CD4-positive, alpha-beta T cell treated with Interleukin-17A for 1 hour (primary cell): ENCODE measurements at places on chromosomes 1 and 21.

DNA sequence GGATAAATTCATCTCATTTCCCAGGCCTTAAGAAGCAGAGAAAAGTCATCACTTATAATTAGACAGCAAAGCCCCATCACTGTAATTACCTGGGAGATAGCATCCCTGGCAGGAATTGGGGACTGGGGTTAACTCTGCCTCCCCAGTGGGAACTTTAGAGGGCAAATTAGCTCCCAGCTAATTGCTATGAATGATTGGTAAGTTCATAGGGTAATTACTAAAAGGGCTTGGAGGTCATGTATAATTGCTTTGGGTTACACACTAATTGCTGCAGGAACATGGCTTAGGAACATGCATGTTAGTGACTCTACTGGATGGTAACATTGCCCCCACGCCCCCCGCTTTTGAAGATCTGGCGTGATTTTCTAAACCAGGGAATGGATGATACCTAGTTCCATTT, 64.8 kb downstream of the UBE2T start:
- no peak for DNase-seq

DNA sequence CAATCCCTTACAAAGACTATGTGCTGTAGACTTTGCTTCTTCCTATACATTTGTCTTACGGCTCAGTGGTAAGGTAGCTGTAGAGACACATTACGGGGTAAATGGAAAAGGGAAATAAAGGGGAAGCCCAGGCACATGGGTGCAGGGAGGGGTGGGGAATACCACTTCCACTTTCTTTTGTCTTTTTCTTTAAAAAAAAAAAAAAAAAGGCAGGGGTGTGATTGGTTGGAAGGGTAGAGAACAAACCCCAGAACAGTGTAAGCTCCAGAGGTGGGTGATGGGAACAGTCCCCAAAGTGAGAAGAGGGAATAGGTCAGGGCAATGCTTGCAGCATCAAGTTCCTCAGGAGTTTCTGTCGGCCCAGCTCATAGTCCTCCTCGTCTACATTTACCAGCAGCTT, 3.9 kb downstream of the NIT1 start:
- DNase-seq = no peak

DNA sequence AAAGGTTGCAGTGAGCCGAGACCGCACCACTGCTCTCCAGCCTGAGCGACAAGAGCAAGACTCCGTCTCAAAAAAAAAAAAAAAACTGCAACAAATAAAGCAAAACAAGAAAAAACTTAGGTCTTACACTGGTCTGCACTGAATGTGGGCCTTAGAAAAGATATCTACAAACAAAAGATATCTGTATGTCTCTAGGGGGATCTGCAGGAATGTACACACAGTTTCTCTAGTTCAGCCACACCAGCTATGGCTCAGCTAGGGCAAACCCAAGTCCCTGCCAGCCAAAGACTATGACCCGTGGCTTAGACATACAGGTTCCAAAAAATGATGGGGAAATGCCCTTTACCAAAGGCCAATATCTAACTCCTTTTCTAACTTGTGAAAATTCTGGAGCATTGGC, 202.4 kb upstream of the KAZN start:
- no peak for DNase-seq

GRCh38 chr1:91814448-91814847, 71.5 kb downstream of the TGFBR3 start:
- DNase-seq = no peak

DNA sequence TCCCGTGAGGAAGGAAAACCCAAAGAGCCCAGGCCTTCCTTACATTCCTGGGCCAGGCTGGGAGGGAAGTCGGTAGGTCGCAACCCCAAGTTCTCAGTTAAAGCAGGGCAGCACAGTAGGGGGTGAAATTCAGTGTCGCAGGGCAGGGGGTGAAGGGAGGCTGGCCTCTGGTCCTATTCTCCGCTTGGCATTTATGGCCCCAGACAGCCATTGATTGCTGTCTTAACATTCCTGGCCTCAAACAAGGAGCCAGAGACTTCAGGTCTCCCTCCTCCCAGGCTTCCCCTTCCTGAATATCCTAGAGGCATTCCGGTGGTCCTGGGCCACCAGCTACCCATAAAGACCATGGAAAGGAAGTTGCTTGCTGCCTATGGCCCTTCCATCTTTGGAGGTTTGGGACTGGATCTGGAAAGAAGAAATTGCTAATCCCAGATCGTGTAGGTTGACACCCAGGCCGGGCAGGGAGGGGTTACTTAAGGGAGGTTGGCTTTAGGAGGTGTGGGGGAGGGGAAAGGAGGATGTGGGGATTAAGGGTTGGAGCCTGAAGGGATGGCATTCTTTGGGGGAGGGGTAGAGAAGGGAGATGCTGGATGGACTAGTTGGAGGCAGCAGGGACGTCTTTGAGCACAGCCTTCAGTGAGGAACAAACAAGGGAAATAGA, 1.7 kb downstream of the LIN28A start:
- DNase-seq = no peak
